ENCODE measurements at places on chromosomes 6 and 20.
A peak's percentile ranks its signal among the peaks of the same experiment; 100 is the strongest.

- H3K27ac ChIP-seq: no peak overlapping the region
- H3K4me1 ChIP-seq: no peaks in the 10 kb centered on the region
- no peak overlapping the region for H3K4me3 ChIP-seq
- no peaks in the 10 kb centered on the region for H3K27me3 ChIP-seq
- no peaks in the 10 kb centered on the region for H3K36me3 ChIP-seq
- peak; percentile 74 for DNase-seq
These were observed 1.6 kb upstream of the THBD start for GRCh38 chr20:23050847-23051627.

DNA sequence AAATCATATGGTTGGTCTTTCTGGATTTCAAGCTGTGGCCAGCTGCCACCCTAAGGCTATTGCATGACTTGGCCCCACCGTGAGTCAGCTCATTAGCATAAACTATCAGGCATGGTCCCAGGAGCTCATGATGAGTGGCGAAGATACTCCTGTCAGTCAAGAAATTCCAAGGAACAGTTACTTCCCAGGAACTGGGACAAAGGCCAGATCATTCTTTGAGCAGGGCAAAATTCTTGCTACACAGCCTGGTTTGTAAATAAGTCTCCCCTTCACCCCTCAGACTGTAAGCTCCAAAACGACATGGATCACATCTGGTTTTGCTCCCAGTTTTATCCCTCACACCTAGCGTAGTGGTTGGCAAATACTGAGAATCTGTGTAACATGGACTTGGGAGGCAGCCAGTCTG, 33.0 kb upstream of the KIAA1586 start:
- H3K4me3 ChIP-seq: no peak overlapping the region
- H3K27ac ChIP-seq: no peak overlapping the region
- H3K4me1 ChIP-seq: no peaks in the 10 kb centered on the region
- no peaks in the 10 kb centered on the region for H3K36me3 ChIP-seq
- H3K27me3 ChIP-seq: no peaks in the 10 kb centered on the region

- no peak overlapping the region for H3K27ac ChIP-seq
- H3K4me1 ChIP-seq: no peaks in the 10 kb centered on the region
- no peak overlapping the region for H3K4me3 ChIP-seq
- no peaks in the 10 kb centered on the region for H3K27me3 ChIP-seq
- no peaks in the 10 kb centered on the region for H3K36me3 ChIP-seq
These were observed 100.5 kb upstream of the SUPT3H start for GRCh38 chr6:45478240-45478639.

DNA sequence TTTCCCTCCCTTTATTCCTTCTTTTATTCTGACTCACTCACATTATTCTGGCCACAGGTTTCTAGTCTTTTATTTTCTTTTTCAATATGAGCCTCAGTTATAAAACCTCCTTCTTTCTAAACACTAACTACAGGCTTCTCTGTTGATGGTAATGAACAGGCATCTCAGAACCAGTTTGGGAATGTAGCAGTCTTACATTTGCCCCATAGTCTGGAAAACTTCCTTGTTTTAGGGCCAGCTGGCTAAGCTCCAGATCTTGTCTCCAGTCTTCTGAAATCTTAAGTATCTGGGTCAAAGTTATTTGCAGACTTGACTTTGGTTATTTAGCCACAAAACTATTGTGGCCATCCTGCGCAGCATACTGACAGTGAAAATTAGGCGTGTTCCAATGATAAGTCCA, 97.0 kb upstream of the MAN1A1 start:
- no peaks in the 10 kb centered on the region for H3K4me1 ChIP-seq
- DNase-seq: no peak
- H3K36me3 ChIP-seq: no peaks in the 10 kb centered on the region
- H3K27me3 ChIP-seq: no peaks in the 10 kb centered on the region
- H3K4me3 ChIP-seq: no peak overlapping the region

GRCh38 chr6:11865680-11866300, 87.2 kb upstream of the ADTRP start:
- no peak overlapping the region for H3K27ac ChIP-seq
- no peaks in the 10 kb centered on the region for H3K27me3 ChIP-seq
- no peak overlapping the region for H3K4me3 ChIP-seq
- no peaks in the 10 kb centered on the region for H3K36me3 ChIP-seq

DNA sequence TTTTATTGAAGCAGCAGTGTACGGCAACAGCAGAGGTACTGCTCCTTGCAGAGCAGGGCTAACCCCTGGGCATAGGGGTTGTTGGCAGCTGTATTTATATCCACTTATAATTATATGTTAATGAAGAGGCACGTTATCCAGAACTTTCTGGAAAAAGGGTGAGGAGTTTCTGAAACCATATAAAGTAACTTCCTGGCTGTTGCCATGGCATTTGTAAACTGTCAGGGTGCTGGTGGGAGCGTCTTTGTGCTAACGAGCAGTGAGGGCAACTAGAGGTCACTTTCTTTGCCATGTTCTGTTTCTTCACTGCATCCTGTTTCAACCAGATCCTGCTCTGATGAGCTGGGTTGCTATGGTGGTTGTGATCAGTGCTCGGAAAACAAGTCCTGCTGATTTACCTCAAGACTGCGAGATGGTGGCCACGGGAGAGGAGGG, 11.1 kb upstream of the ARFGEF2 start:
- no peaks in the 10 kb centered on the region for H3K27me3 ChIP-seq
- no peak overlapping the region for H3K4me3 ChIP-seq
- no peaks in the 10 kb centered on the region for H3K36me3 ChIP-seq
- no peak for DNase-seq

DNA sequence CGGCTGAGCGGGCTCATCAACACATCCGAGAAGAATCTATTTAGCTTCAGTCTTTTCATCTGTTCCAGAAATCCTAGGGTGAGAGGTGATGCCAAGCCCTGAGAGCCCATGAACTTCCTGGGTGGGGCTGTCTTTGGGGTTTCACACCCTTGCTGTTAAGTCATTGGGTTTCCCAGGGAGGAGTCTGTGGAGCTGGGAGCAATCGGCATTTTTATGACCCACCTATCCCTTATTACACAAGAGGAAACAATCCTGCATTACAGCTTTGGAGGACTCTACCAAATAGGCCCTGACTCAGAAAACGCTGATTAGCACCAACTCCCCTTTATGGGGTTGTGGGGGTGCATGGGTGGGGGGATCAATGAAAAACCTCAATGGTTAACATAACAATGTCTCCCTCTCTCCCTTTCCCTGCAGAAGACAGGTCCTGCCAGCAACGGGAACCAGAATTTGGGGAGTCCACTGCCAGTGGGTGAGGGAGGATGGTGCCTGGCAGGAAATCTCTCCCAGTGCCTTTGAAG, 46.3 kb downstream of the EZR start:
- no peaks in the 10 kb centered on the region for H3K4me1 ChIP-seq
- no peak overlapping the region for H3K27ac ChIP-seq
- H3K27me3 ChIP-seq: no peaks in the 10 kb centered on the region
- peaks cover 84% of the 10 kb centered on the region for H3K36me3 ChIP-seq

- no peak overlapping the region for H3K4me3 ChIP-seq
- H3K27ac ChIP-seq: no peak overlapping the region
- no peaks in the 10 kb centered on the region for H3K36me3 ChIP-seq
- H3K4me1 ChIP-seq: no peaks in the 10 kb centered on the region
These were observed 151.2 kb downstream of the TFAP2C start for GRCh38 chr20:56780266-56780665.

GRCh38 chr6:55499591-55499990, 79.4 kb downstream of the HMGCLL1 start:
- H3K27me3 ChIP-seq: no peaks in the 10 kb centered on the region
- H3K36me3 ChIP-seq: no peaks in the 10 kb centered on the region
- H3K4me3 ChIP-seq: no peak overlapping the region
- no peak overlapping the region for H3K27ac ChIP-seq

DNA sequence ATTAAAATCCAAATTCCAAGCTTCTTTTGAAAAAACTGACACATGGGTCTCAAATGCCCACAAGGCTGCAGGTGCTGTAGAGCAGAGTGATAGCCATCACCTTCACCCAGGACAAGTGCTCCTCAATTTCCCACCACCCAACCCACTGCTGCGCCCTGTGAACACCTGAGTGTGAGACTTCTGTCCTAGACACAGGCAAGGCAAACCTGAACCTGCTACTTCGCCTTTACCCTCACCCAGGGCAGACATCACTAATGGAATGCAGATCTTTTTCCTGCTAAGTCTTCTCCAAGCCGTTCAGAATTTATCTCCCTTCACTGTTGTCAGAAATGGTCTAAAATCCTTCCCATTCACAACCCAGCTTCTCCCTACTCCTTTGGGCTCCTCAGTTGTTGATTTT, 65.9 kb downstream of the PREX1 start:
- no peaks in the 10 kb centered on the region for H3K4me1 ChIP-seq
- DNase-seq: no peak
- no peaks in the 10 kb centered on the region for H3K27me3 ChIP-seq
- no peak overlapping the region for H3K4me3 ChIP-seq
- no peak overlapping the region for H3K27ac ChIP-seq

DNA sequence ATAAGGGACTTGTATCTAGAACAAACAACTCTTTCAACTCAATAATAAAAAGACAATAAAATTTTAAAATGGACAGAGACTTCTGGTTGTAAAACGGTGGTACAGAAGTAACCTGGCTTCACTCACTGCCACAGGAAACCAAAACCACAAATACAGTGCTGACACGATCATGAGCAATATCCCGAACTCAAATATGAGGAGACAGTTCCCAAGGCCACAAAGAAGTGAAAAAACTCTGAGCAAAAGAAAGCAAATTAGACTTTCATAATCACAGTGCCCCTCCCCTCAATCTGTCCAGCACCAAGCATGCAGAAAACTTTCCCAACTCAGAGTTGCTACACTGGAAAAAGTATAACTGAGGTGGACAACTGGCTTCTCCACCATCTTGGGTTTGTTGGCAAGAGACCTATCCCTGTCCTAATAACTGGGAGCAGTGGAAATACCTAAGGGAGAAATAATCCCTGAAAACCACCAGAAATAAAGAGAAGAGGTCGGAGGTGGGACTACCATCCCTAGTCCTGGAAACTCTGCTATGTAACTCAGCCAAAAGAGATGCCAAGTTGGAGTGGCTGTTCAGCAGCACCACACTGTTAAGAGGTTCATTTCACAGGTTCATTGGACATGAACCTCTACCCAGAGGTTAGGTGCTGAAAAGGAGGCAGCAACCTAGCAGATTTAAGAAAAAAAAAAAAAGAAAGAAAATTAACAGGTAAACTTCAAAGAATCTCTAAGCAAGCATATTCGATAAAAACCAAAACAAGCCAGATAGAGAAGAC, 55.5 kb downstream of the REV3L start:
- DNase-seq: no peak
- no peak overlapping the region for H3K27ac ChIP-seq
- H3K36me3 ChIP-seq: peaks cover 13% of the 10 kb centered on the region

DNA sequence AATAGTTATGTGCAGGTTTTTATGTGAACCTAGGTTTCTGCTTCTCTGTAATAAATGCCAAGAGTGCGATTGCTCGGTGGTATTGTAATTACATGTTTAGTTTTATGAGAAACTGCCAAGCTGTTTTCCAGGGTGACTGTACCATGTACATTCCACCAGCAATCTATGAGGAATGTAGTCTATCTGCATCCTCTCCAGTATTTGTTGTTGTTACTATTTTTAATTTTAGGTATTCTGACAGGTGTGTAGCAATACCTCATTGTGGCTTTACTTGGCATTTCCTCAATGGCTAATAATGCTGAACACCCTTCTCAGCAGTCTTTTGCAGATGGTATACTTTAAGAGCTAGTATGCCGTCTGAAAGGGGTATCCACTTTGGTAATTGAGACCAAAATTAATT, 142.1 kb downstream of the BMP2 start:
- H3K4me1 ChIP-seq: no peaks in the 10 kb centered on the region
- H3K27me3 ChIP-seq: no peaks in the 10 kb centered on the region
- no peak overlapping the region for H3K4me3 ChIP-seq

GRCh38 chr6:89311853-89312531, 3.1 kb downstream of the GABRR2 start:
- no peak overlapping the region for H3K4me3 ChIP-seq
- no peaks in the 10 kb centered on the region for H3K27me3 ChIP-seq
- H3K36me3 ChIP-seq: no peaks in the 10 kb centered on the region
- H3K27ac ChIP-seq: no peak overlapping the region
- no peaks in the 10 kb centered on the region for H3K4me1 ChIP-seq

GRCh38 chr20:21105429-21106170, 558 bp downstream of the LINC00237 start:
- H3K4me3 ChIP-seq: no peak overlapping the region
- no peak overlapping the region for H3K27ac ChIP-seq
- peaks cover 26% of the 10 kb centered on the region for H3K4me1 ChIP-seq
- H3K36me3 ChIP-seq: no peaks in the 10 kb centered on the region

DNA sequence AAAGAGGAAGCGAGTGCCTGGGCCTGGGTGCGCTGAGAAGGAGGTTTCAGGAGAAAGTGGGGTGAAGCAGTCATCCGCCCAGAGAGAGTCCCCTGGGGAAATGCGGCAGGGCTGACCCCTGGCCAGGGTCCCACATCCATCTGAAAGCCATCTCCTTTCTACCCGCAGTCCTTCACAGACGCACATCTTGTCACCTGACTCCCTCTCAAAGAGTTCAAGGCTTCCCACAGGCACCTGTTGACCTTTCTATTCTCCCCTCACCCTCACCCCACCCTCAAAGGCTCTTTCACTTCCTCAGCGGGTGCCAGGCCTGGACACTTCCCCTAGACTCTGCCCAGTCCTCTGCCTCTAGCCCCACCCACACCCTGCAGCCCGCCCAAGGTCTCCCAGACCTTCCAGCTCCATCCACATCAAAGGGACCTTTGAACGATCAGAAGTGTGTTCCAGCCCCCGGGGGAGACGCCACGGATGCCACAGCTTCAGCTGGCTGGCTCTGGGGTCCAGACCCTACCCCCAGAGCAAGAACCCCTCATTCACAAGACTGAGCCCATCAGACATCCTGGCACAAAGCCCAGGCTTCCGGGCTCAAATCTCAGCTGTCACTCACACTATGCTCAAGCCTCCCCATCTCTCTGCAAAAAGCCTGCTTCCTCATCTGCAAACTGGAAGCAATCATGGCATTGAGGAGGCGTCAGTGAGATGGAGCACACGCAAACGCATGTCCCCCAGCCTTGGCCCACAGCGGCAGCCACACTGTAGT, 2.1 kb downstream of the CTSZ start:
- peaks cover 23% of the 10 kb centered on the region for H3K36me3 ChIP-seq
- peak overlapping the region; percentile 89 for H3K27ac ChIP-seq
- peaks cover 42% of the 10 kb centered on the region for H3K4me1 ChIP-seq
- H3K27me3 ChIP-seq: no peaks in the 10 kb centered on the region

- DNase-seq: no peak
- H3K27me3 ChIP-seq: no peaks in the 10 kb centered on the region
- H3K4me3 ChIP-seq: no peak overlapping the region
- 0 out of 2 replicates have a peak overlapping the region, but pooled peaks have one; percentile 26 for H3K27ac ChIP-seq
- H3K4me1 ChIP-seq: peaks cover 17% of the 10 kb centered on the region
These were observed 91.0 kb downstream of the GFRA4 start for GRCh38 chr20:3572151-3572550.
